CD4-positive, alpha-beta T cell treated with Interleukin-2 at 100 ng/mL for 4 hours (primary cell): ENCODE measurements at places on chromosomes 4 and X.

- no peak for DNase-seq
Observed at GRCh38 chrX:137562096-137562495, 3.8 kb upstream of the ZIC3 start.

DNA sequence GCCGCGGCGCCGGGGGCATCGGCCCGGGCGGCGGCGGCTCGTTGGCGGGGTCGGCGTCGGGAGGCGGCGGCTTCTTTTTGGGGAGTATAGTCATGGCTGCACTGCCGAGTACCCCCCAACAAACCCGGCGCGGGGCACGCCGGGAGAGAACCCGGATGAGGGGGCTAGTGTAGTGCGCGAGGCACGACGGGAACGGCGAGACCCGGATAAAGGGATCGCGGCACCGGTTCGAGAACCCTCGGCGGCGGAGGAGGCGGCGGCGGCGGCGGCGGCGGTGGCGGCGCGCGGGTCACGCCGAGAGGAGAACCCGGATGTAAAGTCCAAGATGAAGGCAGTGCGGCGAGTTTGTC, at the start of gene OTUD5:
Gene OTUD5, minus strand, starts transcription at position 131 of the 350 bp plus-strand sequence. Its CDS starts 37 bp downstream, at position 94.
- DNase-seq: peak; percentile 81

DNA sequence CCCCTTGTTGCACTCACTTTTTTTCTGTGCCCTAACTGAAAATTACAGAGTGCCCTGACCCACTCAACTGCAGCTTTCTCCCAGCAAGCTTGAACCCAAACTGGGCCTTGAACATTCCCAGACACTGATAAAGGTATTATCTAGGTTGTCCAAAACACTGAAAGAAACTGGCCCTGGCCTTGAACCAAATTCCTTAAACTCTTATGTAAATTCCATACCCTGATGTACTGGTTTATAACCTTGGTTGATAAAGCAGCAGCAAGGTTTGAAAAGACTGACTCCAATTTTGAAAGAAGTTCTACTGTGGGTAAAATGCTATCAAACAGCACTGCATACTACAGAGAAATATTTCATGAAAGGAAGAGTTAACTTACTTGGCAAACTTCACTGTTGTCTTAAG, 125.6 kb downstream of the PHF8 start:
- DNase-seq: no peak

GRCh38 chr4:16197876-16198665, 28.2 kb downstream of the TAPT1 start:
- DNase-seq: no peak

DNA sequence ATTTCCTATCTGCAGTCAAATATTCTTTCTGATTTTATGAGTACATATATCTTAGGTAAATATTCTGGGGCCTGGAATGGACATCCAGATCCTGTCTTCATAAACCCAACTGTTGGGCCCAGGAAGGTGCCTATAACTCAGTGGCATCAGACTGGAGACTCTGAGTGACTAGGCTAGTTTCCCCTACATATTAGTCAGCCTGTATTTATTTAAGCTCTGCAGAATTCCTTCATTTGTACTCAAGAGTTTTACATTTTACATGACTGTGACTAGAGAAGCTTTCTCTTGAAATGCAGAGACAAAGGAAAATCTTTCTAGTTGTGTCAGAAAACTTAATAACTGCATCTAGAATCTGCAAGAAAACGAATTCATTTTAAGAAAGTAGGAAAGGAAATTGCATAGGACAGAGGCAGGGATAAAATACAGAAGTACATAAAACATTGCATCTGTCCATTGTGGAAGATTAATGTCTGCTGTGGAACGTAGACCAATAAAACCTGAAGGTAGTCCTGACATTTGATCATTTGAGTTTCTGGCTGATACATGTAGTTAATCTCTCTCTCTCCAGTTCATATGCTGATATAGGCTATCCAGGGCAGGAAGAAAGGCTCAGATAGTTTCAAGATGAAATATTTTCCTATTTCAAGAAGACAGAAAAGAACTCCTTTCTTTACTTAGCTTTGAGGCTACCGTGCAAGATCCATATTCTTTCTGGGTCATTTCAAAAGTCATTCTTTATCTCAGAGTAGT, 78.2 kb downstream of the OPHN1 start:
- no peak for DNase-seq

DNA sequence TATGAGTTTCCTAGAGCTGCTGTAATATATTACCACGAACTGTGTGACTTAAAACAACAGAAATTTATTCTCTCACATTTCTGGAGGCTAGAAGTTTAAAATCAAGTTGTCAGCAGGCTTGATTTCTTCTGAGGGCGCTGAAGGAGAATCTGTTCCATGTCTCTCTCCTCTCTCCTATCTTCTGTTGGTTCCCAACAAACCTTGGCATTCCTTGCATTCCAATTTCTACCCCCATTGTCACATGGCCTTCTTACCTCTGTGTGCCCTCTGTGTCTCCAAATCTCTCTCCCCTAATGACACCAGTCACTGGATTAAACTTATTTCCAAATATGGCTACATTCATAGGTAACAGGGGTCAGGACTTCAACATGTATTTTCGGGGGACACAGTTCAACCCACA, 672.7 kb downstream of the RPA4 start:
- DNase-seq: no peak
